Suppressor macrophage treated with lipopolysaccharide for 4 hours (primary cell): ENCODE measurements at places on chromosomes 16 and 17.

- no peak for DNase-seq
Measured at GRCh38 chr16:58114827-58115825, 14.1 kb downstream of the CFAP20 start.

- no peak for DNase-seq
Measured at GRCh38 chr16:47627085-47627639, 166.0 kb downstream of the PHKB start.

DNA sequence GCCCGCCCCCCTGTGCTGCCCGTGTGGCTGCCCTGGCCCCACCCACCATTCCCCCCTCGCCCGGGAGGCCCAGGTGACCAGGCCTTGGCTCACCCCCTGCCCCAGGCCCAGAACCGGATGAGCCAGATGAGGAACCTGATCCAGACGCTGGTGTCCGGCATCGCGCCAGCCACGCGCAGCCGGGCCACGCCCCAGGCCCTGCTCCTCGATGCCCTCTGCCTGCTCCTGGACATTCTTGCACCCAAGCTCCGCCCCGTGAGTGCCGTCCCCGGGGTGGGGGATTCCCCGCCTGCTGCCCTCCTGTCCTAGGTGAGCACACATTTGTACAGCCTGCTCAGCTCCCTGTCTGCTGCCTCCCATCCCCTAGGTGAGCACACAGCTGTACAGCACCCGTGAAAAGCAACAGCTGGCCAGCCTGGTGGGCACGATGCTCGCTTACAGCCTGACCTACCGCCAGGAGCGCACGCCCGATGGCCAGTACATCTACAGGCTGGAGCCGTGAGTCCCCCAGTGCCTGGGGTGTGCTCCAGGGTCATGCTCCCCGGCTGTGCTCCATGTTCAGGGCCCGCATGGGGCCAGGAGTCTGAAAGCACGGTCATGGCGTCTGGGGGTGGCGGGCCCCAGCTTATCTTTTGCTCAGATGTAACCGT lies 4.8 kb downstream of the GNG13 start:
- no peak for DNase-seq

DNA sequence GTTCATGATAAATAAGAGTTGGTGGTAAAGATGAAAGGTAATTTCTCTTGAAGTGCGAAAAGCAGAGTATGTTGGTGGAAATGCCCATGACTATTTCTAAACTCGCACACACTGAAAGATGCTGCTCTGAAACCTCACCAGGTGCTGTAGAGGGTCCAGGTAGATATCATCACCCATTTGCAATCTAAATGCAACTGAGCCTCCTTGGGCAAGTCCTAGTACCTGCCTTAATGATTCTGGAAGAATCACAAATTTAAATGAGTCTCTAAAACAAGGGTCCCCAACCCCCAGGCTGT lies 5.9 kb upstream of the MMD start:
- no peak for DNase-seq

DNA sequence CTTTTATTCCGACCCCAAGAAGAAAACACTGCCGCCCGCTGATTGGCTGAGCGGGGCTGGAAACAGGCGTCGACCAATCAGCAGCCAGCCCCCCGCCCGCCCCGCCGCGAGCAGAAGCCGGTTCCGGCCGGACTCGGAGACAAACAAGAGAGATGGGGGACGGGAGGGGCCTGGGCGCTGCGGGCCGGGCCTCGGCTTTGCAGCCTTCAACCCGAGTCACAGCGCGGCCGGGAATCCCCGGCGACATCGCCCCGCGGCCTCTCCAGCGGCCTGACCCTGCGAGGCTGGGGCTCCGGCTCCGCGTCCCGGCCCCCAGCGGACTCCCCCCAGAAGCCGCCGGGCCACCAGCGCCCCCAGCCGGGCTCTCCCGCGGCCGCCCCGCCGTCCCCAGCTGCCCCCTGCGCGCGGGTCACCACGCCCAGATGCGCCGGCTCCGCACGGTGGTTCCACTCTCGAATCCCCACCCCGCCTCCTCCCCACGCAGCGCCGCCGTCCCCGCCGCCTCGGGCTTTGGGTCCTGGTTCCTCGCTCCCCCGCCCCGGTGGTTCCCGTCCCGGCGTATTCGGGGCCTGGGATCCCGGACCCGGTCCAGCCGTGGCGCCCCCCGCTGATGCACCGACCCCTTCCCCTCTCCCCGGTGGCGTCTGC lies 346 bp upstream of the SLC43A2 start:
- DNase-seq, result peak; percentile 97

DNA sequence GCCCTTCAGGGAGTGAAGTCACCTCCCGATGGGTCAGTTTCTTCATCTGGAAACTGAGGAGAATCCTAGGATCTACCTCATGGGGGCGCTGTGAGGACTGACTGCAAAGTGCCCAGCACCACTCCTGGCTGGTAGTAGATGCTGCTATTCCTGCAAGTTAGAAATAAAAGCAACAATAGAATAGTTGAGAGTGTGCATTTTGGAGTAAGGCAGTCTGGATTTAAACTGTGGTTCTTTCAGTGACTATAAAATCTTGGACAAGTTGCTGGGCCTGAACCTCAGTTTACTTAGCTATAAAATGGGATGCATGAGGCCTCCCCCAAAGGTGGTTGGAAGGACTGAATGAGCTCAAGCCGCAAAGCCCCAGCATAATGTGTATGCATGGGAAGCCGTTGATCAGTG lies 70.6 kb downstream of the CYB5B start:
- peak; percentile 71 for DNase-seq
